Nucleus accumbens (tissue), 56 donors: ENCODE measurements at places on chromosomes 2 and 18.

DNA sequence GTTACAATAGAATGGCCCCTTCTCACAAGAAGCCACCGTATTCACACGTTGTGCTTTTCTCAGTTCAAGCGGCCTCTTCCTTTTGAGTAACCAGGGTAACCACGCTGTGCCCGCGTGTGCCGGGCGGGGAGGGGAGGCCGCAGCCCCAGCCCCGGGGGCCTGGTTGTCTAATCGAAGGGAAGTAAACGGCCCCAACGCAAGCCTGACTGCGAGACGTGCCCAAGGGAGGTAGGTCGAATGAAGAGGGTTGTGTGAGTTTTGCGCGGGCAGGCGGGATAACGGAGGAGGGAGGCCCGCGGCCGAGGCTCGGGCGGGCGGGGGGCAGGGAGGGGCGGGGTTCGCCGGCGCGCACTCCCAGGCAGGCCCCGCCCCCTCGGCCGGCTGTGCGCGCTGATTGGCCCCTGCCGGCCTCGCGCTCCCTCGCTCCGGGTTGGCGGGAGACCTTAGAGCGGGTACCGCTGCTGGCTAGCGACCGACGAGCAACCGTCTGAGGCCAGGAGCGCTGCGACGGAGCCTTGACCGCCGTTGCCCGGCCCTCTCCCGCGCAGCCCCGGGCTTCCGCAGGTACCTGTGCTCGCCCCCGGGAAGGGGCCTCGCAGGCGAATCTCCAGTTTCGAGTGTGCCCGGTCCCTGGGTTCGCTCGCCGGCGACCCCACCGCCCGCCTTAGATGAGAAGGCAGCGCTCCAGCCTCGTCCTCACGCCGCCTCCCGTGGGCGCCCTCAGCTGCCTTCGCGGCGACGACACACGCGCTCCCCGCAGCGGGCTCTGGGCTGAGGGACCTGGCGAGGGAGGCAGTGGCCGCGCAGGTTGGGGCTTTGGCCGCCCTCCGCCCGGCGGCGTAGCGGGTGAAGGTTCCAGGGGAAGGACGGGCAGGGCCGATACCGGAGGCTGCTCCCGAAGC lies at the start of gene SPDYA:
SPDYA (plus strand) TSS at position 451 of the 902 bp plus-strand sequence. CDS start 5,181 bp downstream, outside the sequence.
- DNase-seq, result peak; percentile 68

GRCh38 chr2:24793761-24794435 lies 673 bp downstream of the CENPO start:
- no peak for DNase-seq

GRCh38 chr2:174868878-174869277 lies 104.6 kb upstream of the CHRNA1 start:
- DNase-seq, result no peak

DNA sequence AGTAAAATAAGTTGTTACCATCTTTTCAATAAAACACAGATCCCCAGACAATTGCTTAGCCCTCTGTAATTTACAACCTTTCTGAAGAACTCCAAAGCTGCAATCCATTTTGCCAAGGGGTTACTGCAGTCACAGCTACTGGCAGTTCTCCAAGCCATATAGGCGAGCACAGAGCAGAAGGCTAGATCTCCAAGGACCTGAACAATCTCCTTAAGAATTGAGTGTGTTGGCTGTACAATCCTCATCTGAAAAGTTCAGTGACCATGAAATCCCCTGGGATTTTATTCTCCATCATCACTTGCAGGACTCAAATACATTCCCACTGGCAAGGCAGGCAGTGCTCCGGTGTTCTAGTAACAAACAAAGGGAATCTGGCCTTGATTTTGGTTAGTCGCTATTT lies 103.9 kb upstream of the LRP1B start:
- no peak for DNase-seq

- no peak for DNase-seq
These were observed 975.6 kb downstream of the DCDC2C start for GRCh38 chr2:4678927-4679326.

DNA sequence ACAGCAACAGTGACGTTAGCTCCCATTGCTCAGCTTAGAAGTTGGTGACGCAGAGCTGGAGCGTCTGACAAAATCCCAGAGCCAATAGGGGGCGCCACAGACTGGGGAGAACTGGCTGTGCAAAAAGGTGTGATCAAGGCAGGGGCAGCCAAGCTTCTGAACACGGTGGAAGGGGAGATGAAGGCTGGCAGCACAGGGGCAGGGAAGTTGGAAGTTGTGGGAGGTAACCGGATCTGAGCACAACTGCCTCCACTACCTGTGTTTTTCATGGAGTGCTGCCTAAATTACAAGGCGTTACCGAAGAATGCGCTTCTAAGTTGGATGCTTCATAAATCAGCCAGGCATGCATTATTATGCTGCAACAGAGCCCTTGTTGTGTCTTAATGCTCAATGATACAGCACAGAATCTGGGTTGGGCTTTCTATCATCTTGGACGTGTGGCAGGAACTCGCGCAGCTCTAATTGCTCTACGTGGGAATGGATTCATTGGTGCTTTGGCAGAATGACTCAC lies 370.0 kb downstream of the SLC4A3 start:
- DNase-seq, result no peak

DNA sequence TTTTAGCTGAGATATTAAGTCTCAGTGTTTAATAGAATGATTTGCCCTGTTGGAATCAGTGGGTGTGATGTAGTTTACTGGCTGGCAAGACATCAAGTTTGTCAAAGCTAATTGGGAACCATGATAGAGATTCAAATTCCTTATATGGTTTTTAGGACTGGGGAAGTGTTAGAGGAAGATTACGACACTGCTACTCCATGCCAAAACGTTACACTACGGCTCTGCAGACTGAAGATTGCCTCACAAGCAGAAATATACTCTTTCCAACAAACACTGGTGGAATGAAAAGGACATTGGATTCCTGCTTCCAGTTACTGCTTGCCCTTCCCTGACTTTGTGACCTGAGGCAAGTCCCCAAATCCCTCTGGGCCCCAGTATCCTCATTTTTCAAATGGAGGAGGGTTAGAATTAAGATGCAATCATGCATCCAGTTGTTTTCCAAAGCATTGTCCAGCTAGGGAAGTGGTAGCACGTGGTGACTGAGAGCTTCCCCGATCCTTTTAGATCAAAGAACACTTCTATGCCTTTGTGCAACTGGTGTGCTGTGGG lies 147.6 kb downstream of the CDC42EP3 start:
- no peak for DNase-seq

DNA sequence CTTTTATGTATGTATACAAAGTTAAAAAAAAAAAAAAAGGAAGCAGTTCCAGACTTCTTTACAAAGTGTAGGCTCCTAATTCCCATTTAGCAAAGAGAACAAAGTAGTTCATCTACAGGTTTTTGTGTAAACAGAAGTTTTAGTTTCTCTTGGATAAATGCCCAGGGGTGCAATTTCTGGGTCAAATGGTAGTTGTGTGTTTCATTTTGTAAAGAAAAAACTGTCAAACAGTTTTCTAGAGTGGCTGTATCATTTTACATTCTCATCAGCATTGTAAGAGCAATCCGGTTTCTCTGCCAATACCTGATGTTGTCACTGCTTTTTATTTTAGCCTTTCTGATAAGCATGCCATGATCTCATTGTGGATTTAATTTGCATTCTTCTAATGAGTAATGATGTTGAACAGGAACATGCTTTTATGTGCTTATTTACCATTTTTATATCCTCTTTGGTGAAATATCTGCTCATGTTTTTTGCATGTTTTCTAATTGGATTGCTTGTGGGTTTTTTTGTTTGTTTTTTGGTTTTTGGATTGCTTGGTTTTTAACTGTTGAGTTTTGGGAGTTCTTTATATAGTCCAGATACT lies 16.6 kb upstream of the PSME4 start:
- DNase-seq, result no peak

DNA sequence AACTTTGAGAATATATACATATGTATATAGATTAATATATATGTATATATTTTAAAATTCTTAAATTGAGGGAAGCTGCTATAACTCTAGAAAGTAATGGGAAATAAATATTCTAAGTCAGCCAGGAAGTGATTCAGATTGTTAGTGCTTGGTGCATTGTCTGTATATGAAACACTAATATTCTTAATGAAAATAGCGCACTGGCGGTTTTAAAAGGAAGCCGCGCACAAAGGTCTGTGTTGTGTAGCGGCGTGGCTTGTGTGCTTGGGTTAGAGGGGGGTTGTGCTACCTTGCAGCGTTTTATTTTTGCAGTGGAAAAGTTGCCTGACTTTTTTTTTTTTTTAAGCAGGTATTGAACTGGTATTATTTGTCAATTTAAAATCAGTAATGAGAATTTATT lies 11.3 kb downstream of the TSHZ1 start:
- DNase-seq, result no peak

DNA sequence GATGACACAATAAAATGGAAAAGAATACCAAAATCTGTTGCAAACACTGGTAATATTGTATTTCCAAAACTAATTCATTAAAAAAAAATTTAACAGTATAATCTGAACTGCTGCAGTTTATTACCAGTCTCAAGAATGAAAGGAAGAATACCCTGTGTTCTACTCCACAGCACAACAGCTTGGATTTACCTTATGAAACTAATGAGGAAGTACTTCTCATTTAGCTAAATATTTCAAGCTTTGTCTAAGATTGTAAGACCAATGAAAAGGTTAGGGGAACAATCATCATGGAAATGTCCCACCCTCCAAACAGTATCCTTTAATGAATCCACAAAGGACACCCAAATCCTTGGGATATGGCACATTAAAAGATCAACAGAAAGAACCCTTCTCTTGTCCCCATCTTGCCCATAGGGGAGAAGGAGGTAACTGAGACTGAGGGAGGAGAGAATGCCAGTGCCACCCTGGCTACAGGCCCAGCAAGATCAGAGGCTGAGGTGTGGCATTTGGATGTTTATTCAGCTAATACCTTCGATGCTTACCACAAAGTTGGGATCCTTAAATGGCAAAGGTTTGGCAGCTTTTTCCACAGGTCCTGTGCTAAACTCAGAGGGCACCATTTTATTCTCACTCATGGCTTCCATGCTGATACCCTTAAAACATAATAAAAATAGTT lies 17.7 kb downstream of the INO80C start:
- no peak for DNase-seq

GRCh38 chr2:204982303-204982702 lies 437.0 kb downstream of the PARD3B start:
- DNase-seq, result no peak

- DNase-seq, result no peak
These were observed 44.2 kb downstream of the CEP192 start for GRCh38 chr18:13035249-13035914.

GRCh38 chr18:48157956-48158355 lies 227.5 kb upstream of the SMAD2 start:
- DNase-seq, result no peak

DNA sequence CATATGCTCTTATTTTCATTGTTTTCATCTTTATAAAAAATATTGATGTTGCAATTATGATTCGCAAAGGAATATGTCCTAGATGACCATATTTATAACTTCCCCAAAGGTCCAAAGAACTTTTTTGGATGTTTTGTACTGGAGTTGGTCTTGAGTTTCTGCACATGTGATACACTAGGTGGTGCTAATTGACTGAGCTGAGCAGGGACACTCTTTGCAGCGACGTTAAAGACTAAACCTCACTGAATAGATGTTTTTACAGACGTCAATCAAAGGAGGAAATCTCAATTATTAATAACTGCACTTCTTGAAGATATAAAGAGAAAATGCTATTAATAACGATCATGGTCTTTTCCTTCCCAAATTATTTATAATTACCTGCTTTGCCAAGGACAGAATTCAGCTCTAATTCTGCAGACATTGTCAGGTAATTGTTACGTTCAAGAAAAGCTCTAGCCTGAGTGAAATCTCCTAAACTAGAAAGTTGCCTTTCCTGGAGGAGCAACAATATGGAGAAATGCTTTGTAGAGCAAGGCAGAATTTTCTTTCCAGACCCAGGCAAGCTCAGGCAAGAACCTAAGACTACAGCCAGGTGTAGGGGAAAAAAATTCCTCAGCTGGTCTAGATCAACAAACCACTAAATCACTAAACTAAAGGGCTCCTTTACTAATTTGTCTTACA lies 119.3 kb upstream of the RBBP8 start:
- DNase-seq, result no peak

DNA sequence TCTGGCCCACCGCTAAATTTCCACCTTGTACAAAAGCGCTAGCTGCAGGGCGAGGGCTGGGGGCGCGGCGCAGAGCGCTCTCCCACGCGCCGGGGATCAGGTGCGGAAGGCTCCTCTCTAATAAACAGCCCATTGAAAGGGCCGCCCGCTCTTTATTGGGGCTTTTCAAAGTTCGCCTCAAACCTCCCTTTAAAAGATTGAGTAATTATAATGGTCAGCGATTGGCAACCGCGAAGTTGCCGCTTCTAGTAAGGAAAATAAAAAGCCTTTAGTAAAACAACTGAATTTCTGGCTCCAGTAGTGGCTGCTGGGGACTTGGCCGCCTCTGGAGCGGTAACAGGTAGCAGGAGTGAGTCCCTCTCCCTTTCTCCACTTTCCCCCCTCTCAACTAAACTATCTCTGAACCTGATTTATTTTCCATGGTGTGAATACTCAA lies 755 bp downstream of the NEUROD1 start:
- DNase-seq, result no peak

DNA sequence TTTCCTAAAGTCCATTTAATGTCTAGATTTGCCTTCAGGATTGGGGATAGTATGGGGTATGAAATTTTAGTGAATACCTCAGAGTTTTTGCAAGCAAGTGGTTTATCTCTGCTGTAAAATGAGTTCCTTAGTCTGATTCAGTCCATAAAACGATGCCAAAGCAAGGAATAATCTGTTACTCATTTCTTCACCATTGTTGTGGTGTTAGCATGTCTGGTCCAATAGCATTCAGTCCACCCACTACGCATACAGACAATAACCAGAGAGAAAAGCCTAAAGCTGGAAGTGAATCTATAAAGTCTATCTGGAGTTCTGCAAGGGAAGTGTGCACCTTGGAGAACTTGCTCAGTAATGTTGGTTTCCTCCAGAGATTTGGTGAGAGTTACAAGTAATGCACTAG lies 12.9 kb upstream of the DPP4 start:
- DNase-seq, result no peak

- DNase-seq, result no peak
These were observed 992.3 kb upstream of the FANCL start for GRCh38 chr2:59233448-59233847.

GRCh38 chr2:96897491-96898134 lies 27.7 kb upstream of the SEMA4C start:
- DNase-seq, result no peak

- no peak for DNase-seq
These were observed 243.4 kb downstream of the LDLRAD4 start for GRCh38 chr18:13461936-13462335.

DNA sequence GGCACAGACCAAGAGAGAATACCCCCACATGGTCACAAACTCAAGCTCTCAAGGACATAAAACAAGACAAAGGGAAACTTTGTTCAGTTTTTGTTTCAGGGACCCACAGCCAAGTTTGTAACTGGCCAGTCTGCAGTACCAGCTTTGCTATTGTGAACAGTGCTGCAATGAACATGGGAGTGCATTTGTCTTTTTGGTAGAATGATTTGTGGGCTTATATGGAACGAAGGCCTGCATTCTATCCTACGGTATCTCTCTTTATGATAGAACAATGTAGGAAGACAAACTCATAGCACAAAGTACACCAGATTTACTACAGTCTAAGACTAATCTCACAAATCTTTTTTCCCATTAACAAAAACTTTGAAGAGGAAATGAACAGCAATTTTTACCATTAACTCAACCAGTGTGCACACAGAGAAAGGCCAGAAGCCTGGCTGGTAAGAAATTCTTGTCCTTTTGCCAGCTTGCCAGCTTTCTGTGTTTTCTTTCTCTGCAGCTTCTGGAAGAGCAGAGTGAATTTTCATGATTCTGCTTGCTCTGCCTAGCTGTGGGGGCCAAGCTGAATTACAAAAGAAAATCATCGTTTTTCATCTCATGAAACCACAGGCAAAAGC lies 37.1 kb upstream of the FEZ2 start:
- no peak for DNase-seq
